Activated CD4-positive, alpha-beta T cell treated with anti-CD3 and anti-CD28 coated beads, Interleukin-2, amount 50 U/mL, for 48 hours (primary cell): ENCODE measurements at places on chromosomes 3 and 15.

DNA sequence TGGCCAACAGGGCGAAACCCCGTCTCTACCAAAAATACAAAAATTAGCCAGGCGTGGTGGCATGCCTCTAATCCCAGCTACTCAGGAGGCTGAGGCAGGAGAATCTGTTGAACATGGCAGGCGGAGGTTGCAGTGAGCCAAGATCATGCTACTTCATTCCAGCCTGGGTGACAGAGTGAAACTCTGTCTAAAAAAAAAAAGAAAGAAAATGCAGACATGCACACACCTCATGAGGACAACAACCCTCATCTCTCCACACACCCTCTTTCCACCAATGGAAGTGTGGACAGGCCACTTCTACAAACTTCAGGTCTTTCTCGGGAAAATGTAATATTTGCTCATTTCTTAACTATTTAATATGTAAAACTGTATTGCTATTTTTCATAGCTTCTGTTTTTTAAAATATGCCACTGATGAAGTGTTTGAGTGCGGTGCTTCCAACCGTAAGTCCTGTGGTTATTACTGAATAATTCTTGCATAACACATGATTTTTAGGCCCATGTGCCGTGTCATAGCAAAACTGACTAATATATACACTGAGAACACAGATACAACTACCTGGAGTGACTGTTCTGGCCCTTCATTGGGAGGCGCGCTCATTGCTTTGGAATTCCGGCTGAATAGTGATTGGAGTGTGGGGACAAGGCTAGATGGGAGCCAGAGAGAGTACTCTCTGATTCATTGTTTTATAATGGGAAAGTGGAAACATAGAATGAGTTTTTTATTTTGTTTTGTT lies 23.1 kb downstream of the LRRC31 start:
- DNase-seq = no peak

- DNase-seq = no peak
These were observed 32.8 kb upstream of the STRIT1 start for GRCh38 chr3:155326244-155326643.

GRCh38 chr15:30788595-30788994 lies 115.1 kb upstream of the FAN1 start:
- no peak for DNase-seq

DNA sequence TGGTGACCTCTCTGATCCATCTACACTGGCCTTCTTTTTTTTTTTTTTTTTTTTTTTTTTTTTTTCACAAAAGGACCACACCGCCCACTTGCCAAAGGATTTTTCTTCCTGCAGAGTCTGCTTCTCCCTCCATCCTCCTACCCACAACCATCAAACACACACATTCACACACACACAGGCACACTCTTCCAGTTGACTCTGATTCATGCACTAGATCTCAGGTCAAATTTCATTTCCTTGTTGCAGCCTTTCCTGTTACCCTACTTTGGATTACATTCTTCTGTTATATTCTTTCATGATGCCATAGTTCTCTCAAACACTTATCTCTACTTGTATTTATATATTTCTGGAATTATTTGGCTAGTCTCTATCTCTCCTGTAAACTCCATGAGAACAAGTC lies 133.9 kb downstream of the STAC start:
- DNase-seq = no peak

DNA sequence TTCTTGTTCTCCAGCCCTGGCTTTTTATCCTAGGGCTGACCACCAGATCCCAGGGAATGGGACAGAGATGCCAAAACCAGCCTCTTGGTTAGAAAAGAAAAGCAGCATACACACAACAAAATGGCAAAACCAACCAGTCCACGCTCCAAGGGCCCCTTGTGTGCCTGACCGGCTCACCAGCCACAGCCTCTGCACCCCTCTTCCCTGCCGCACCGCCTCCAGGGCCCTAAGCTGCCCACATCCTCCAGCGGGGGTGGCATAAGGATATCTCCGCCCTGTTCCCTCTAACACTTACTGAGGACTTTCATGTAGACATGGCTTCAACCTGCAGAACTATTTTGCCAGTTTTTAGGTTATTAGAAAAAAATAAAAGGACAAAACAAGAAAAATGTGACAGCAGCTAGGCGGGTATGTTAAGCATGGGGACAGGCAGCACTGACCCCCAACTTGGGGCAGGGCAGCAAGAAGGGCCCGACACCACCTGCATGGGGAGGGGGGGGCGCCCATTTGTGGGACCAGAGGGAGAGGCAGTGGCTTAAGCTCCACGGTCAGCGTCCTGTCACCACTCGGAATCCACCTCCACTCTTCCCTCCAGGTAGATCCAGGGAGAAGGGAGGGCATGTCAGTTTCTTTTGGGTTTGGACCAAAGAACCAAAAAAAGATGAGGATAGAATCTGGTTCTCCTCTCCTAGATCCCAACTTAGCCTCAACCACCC lies 49.1 kb downstream of the DHX30 start:
- no peak for DNase-seq
